Stimulated activated CD8-positive, alpha-beta memory T cell treated with anti-CD3 and anti-CD28 coated beads, Interleukin-4, amount 100 ng/mL, for 1 hour (primary cell): ENCODE measurements at places on chromosomes 1 and 21.

DNA sequence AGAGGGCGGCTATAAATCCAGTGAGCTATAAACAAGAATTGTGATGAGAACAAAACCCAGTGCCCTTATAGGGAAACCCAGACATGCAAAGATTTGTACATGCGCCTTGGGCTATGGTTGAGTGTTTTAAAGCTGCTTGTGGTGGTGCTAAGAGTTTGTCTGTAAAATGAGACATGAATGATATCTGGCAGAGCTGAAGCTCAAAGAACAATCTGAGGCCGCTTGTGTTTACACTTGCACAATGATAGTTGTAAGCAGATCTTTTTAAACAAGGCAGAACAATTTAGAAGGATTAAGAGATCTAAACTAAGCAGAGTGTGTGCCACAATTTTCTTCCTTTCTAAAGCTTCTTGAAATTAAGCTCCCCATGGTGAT lies 80.4 kb upstream of the ADAMTS5 start:
- DNase-seq: no peak

DNA sequence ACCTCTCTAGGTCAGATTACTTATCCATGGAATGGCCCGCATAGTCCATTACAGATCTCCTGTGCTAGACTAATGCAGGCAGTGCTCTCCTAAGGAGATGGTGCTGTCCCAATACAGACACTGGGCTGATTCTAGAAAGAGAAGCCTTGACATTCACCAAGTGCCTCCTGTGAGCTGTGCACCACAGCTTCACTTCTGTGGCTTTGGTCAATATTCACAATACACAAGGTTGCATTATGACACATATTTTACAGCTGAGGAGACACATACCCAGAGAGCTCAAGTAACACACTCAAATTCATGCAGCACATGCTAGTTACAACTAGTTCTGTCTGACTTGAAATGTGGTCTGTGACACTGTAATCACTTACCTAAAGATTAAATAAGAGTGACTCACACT lies 59.4 kb upstream of the LRRC8B start:
- DNase-seq: no peak

DNA sequence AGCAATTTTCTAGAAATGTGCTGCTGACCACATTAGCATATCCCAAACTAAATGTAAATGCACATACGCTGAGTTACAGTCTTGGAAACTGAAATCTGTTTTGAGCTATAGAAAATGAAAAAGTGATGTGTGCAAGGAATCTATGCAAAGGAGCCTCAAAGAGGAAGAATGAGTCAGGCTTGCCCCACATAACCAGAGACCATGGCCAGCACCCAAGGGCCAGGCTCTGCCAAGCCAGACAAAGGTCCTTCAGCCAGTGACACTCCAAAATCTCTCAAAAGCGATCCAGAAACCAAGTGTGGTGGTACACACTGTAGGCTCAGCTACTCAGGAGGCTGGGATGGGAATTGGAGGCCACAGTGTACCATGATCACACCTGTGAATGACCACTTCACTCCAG lies 195.2 kb downstream of the TOMM20 start:
- no peak for DNase-seq

GRCh38 chr1:7645751-7646048 lies 125.4 kb upstream of the VAMP3 start:
- no peak for DNase-seq

DNA sequence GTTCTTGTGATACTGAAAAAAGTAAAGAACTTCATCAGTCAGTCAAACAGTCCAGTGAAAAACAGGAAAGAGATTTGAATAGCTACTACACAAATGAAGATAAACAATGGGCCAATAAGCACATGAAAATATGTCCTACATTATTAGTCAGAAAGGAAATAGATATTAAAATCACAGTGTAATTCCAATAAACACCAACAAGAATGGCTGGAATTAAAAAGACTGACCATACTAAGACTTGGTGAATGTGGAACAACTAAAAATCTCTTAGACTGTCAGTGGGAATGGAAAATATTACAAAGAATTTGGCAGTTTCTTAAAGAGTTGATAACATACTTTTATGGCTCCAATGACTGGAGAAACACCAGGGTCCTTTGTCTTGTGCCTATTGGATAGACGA lies 241.8 kb upstream of the USP24 start:
- DNase-seq: no peak

DNA sequence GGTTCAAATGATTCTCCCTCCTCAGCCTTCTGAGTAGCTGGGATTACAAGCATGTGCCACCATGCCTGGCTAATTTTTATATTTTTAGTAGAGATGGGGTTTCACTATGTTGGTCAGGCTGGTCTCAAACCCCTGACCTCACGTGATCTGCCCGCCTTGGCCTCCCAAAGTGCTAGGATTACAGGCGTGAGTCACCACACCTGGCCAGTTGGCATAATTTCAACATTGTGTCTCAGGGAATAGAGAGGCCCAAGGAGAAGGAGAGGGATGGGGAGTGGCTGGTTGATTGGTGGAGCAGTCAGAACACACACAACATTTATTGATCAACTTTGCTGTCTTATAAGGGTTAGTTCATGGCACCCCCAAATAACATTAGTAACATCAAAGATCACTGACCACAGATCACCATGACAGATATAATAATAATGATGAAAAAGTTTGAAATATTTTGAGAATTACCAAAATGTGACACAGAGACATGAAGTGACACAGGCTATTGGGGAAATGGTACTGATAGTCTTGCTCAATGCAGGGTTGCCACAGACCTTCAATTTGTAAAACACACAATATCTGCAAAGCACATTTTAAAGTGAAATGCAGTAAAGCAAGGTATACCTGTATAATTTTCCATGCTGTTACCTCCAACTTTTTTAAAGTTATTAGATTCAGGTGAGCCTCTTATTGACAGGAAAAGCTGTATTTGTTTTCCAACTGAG lies 15.8 kb upstream of the CYB5R1 start:
- DNase-seq: no peak

GRCh38 chr1:32291708-32292538 lies at the start of gene HDAC1:
Gene HDAC1, plus strand, starts transcription at chr1:32292083. Its CDS starts 87 bp downstream, at chr1:32292170.
- peak; percentile 88 for DNase-seq

DNA sequence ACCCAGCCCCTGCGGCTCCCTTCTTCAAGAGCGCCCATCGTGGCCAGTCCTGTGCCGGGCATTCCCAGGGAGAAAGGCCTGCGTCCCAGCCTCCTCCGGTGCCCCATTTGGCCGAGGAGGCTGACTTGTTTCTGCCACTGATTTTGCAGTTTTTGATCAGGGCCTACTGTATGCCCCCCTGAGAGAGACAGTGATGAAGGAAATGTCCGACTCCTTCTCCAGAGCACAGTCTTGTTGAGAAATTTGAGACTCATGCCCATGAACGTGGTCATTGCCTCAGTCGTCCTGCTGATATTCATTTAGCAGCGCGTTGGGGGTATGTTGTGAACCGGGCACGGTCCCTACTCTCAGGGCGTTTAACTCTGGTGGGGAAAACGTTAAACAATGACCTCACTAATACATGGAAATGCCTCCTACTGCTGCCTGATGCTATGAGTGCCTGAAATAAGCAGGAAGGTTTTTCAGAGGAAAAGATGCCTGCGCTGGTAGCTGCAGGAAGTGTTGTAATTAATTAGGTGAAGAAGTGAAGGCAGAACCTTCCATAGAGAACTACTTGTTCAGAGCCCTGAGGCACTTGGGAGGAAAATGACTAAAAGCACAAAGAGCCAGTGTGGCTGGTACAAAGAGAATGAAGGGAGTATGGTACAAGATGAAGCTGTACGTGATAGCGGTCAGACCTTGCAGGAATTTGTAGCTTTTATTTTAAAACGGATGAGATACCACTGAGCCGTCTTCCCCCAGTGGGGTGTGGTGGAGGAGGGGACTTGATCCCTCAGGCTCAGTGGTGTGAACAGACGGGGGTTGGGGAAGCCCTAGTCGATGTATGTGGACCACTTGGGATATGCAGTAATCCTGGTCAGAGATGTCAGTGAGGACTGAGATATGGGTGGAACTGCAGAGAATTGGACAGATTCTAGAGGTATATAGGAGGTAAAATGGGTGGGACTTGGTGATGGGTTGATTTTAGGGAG lies 730 bp downstream of the ZCCHC17 start:
- DNase-seq: no peak

- no peak for DNase-seq
These were observed 25.4 kb downstream of the ECE1 start for GRCh38 chr1:21264898-21265297.

DNA sequence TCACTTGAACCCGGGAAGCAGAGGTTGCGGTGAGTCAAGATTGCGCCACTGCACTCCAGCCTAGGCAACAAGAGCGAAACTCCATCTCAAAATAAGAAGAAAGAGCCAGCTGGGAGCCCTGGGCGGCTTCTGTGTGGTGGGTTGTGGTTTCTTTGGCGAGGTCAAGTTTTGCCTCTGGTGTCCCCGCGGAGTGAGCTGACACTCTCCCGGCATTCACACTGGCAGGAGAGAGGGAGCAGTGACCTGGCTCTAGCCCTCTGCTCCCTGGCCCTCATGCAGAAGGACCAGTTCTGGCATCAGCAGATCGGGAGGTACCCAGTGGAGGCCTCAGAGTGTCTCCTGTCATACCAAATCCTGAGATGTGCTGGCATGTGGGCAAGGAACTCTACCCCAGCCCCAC lies 81.0 kb upstream of the VAMP3 start:
- no peak for DNase-seq

DNA sequence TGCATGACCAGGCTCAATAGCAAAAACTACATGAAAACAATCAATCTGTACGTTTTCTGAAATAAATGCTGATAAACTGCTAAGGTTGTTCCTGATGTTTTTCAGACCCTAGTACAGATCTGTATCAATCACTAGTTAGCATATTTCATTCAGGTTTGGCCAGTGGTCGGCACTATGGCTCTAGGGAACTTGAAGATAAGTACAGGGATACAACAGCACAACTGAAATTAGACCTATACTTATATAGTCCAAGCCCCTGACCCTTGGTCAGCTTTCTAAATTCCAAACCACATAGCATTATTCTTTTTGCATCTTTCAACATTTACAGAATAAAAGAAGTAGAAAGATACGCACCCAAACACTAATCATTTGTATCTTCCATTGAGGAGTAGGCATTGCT lies 142.7 kb downstream of the PLPPR4 start:
- DNase-seq: no peak

GRCh38 chr21:42010507-42011495 lies 641 bp upstream of the ZBTB21 start:
- DNase-seq: peak; percentile 6

DNA sequence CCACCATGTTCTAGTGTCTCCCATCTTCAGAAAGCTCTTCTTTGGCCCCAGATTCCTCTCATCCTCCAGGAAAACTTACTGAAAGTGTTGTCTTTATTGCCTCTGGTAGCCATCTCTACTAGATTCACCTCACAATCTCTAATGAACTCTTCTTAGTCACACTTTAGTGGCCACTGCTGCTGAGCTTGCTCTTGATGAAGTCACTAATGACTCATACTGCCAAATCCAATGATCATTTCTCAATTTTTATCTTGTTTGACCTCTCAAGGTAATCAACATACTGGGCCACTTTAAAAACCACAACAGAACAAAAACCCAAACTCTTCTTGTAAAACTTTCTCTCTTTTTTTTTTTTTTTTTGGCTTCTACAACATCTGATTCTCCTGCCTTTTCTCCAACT lies 196.4 kb downstream of the LHX8 start:
- no peak for DNase-seq

DNA sequence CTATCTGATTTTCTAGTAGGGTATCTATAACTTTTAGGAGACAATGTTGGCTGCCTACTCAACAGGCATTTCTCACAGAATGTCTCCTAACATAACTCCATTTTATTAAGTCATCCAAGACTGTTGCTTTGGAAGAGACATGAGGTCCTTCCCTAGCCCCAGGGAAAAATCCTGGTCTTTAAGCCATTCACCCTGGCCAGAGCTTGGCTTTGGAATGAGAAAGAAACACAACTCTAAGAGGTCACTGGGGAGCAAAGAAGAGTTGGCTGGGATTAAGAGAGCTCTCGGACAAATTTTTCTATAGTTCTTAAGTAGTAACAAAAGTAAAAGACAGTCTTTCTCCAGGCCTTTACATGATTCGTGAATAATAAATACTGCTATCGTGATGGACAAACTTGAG lies 57.9 kb downstream of the PCNX2 start:
- no peak for DNase-seq

GRCh38 chr1:49050041-49050440 lies 273.4 kb upstream of the BEND5 start:
- DNase-seq: no peak
